Stimulated activated CD8-positive, alpha-beta memory T cell treated with anti-CD3 and anti-CD28 coated beads, Interleukin-12 subunit alpha, Interleukin-12 subunit beta, amount 100 ng/mL, for 4 hours (primary cell): ENCODE measurements at places on chromosomes 3 and 15.

GRCh38 chr3:105999856-106000255 is 131.0 kb upstream of the CBLB start:
- DNase-seq, result no peak

- no peak for DNase-seq
Measured at GRCh38 chr15:70375006-70375431, 277.3 kb upstream of the TLE3 start.

DNA sequence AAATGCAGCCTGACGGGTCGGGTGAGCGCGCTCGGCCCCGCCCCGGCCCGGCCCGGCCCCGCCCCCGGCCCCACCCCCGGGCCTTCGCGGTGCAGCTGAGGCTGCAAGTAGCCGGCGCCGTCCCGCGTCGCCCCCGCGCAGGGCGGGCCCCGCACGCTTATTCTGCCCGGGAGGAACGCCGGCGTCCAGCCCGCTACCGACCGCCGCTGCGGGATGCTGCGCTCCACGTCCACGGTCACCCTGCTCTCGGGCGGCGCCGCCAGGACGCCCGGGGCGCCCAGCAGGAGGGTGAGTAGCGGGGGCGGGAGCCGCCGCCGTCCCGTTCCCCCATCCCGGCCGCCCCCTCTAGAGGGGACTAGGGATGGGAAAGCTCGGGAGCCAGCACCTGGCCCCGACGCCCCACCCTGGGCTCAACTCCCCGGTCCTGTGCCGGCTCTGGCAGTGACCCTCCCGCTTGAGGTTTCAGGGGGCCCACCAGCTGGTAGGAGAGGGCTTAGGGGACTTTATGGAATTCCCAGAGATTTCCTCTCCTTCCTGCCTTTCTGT is at the start of gene MYZAP:
Gene MYZAP (plus strand): TSS at position 83 of the 546 bp plus-strand sequence. CDS start 131 bp downstream, at position 214.
- DNase-seq, result peak; percentile 2

- no peak for DNase-seq
Measured at GRCh38 chr3:126201168-126201567, 20.8 kb upstream of the ALDH1L1 start.

GRCh38 chr15:39807791-39808190 is 25.1 kb upstream of the FSIP1 start:
- no peak for DNase-seq

- DNase-seq, result no peak
Measured at GRCh38 chr3:56157693-56158362, 310.4 kb downstream of the ERC2 start.

DNA sequence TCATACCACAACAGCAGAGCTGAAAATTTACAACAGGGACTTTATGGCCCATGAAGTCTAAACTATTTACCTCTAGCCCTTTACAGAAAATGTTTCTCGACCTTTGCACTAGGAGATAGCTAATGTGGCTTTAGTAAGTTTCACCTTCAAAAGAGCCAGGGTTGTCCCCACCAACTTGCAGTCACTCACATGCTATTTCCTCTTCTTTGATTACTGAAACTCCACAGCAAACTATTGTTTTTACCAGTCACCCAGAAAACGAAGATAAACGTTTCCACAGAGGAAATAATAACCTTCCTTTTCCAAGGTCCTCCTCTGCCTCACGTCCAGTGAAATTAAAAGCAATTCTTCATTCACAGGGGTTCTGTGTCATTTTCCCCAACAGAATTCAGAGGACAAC is 48.2 kb downstream of the WWTR1 start:
- no peak for DNase-seq

- peak; percentile 9 for DNase-seq
Measured at GRCh38 chr15:91099616-91099994, 452 bp upstream of the SV2B start.

- no peak for DNase-seq
Measured at GRCh38 chr3:138692152-138692551, 83.6 kb downstream of the FAIM start.

DNA sequence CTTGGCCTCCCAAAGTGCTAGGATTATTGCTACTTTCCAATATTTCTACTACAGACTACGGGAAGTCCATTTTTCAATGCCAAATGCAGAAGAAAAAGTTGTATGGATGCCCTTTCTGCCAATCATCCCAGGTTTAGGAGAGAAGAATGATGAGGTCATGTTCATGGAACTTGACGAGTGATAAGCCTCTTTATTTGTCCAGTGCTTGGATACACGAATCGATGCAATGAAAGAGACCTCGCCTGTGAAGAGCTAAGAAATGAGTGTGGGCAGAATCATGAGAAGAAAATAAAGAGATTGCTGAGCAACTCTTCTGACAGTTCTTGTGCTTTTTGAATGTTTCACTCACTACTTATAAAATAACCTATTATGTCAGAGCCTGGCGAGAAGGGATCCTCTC is 996 bp upstream of the SLC28A1 start:
- DNase-seq, result no peak

DNA sequence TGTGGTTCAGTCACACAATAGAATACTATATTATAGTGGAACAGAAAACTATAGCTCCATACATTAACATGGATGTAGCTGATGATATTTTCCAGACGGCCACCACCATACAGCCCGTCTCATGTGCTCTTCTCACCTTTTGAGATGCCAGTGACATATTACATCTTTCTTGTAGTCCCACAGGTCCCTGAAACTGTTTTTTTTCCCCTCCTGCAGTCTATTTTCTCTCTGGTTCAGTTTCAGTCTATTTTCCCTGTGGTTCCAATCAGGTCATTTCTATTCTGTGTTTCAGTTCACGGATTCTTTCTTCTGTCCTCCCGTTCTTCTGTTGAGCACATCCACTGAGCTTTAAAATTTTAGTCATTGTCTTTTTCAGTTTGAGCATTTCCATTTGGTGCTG is 72.2 kb downstream of the PPCDC start:
- no peak for DNase-seq

- no peak for DNase-seq
Measured at GRCh38 chr15:65342493-65342892, 35.3 kb downstream of the IGDCC3 start.

- no peak for DNase-seq
Measured at GRCh38 chr3:88267441-88267840, 117.7 kb downstream of the C3orf38 start.

GRCh38 chr15:60358935-60359682 is 38.7 kb downstream of the ANXA2 start:
- no peak for DNase-seq

- no peak for DNase-seq
Measured at GRCh38 chr15:44661576-44661975, 1.9 kb downstream of the SPG11 start.

DNA sequence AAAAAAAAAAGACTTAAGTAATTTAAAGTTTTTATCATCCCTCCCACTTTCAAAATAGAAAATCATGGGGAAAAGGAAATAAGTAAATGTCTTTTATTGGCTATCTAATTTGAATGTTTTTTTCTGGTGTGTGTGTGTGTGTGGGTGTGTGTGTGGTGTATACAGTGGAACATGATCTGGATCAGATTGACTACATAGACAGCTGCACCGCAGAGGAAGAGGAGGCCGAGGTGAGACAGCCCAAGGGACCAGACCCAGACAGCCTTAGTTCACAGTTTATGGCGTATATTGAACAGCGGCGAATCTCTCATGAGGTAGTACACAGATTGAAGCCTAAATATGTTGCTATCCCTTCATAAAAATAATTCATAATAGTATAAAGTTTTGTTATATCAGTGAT is 44.5 kb downstream of the LRCH3 start:
- no peak for DNase-seq

DNA sequence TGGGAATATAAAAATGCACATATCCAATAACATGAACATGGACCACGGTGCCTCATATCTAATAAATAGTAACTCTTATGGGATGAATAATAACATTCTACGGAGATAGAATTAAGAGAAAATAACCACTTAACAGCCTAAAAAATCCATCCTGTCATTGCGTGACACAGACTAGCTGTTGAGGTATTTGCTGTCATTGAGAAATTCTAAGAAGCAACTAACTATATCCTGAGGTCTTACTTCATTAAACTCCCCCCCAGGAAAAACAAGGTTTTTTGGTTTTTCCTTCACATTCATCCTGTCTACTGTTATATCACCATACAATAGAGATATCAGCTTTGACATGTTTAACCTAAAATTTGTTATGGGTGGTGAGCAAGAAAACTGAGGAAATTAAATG is 14.3 kb downstream of the CEP152 start:
- no peak for DNase-seq

DNA sequence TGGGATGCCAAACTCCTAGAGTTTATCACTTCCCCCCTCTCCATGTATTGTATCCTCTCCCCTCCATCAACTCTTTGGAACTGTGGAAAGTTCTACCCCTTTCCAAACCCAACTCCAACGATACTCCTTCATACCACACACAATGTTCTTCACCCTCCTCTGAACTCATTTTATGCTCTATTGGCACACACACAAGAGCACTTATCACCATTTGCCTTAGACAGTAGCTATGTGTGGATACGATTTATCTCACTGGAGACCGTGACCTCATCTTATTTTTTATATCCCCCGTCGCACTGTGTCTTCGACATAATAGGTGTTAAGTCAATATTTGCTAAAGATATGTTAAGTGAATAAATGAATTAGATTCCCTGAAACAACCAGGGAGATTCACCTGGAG is 316.5 kb upstream of the PROK2 start:
- no peak for DNase-seq

DNA sequence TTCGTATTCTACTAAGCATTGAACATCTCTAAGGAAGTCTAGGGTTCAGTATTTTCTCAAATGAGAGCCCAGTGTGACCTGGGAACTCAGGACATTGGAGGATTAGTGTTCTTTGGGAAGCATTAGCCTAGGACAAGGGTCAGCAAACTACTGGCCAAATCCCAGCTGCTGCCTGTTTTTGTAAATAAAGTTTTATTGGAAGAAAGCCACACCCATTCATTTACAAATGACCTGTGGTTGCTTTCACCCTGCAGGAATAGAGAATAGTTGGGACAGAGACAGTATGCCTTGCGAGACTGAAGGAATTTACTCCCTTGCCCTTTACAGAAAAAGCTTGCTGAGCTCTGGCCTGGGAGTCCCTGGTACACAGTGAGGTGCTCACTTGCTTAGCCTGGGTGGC is 20.6 kb downstream of the SLC6A11 start:
- DNase-seq, result no peak

DNA sequence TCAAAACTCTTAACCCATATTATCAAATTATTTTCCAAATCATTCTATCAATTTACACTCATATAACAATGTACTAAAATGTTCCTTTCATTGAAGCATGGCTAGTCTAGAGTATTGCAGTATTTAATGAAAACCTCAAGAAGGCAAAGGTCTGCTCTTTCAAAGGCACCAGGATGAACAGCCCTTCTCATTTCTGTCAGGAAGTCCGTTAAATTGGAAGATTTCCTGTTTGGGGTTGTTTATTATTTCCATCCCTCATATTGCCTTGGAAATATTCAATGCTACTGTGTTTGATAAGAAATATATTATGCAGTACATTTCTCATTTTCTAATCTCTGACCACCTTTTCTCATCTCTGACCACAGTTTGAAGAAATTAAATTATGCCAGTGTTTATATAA is 25.1 kb downstream of the ACKR4 start:
- DNase-seq, result no peak

DNA sequence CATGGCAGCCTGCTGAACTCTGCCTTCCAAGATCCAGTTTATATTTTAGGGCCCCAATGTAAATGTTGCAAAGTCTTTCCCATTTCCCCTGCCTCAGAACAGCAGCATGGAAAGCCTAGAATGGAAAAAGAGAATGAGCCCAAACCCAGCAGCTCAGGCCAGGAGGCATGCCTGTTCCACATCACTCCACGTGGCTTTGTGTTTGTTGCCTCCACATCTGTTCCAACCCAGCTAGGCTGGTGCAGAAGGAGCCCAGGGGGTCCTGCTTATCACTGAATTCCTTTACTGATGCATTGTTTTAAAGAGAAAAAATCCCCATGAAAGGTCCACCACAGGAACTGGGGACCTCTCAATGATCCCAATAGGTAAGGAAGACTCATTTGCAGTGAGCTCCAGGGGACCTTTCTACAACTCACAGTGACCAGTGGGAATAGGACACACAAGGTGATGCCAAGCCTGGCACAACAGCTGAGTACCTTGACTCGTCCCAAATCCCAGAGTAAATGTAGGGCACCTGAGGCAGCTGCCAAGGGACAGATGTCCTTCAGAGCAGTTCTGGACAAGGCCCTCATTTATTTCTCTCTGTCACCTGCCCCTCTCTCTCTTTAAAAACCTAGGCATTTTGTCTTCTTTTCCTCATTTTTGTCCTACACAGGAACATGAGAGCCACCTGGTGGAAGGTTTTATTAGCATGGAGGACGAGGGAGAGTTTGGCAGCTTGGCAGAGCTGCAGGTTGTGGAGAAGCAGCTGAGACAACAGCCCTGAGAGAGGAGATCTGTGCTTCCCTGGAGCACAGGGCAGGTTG is 41.7 kb upstream of the ADAMTS17 start:
- no peak for DNase-seq

- no peak for DNase-seq
Measured at GRCh38 chr3:156218353-156218744, 98.0 kb downstream of the KCNAB1 start.

DNA sequence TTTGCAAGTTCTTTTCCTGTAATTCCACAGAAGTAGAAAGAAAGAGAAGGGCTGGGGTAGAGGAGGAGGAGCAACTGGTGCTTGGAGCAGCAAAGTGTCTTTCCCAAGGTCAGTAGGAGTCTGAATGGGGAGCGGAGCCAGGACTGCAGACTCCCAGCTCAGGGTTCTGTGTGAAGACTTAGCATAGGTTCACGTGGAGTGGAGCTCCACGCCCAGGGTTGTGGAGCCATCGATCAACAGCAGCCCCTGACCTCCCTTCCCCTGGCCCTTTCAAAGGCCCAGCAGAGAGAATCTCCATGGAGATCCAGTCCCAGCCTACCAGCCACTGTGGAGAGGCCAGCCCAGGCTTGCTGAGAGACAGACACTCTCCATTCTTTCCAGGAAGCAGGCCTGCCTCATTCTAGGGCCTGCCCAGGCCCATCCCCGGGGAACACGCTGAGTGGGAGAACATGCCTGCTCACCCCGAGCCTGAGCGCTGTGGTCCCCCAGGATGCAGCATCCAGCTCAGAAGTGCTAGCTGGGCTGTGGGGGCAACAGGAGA is 62.1 kb downstream of the CORO2B start:
- DNase-seq, result no peak

GRCh38 chr3:151726016-151726415 is 7.7 kb upstream of the AADACL2 start:
- no peak for DNase-seq

DNA sequence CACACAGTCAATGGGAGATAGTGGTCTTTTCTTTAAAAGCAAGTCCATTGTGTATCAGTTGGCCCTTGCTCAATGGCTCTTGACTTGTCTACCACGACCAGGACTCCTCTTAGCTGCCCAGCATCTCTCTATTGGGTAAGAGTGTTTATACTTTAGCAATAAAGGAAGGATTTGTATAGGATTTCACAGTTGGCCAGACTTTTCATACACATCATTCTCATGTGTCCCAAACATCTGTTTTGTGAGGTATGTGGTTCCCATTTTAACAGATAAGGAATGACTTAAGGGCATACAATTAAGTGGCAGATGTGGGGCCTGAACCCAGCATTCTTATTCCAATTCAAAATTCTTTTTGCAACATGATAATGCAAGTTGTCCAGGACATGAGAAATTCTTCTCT is 191.5 kb downstream of the CHST2 start:
- DNase-seq, result no peak
